ENCODE measurements at places on chromosomes 7 and 10.

DNA sequence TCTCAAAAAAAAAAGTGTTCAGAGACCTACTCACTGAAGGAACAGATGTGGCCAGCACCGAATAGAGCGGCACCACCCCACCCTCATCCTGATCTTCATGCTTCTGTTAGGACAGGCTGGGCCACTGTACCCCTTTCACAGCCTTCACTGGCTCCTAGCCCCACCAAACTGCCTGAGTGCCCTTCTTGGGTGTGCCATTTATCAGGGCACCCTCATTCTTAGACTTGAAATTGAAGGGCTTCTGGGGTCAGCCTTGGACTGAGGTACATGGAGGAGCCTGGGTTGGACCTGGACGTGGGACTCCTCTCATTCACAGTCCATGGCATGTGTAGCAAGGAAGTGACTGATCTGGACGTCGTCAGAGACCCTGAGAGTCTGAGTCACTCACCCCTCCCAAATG lies 190.3 kb downstream of the COBL start:
- no peak for DNase-seq

GRCh38 chr7:91343996-91344629 lies 79.9 kb downstream of the FZD1 start:
- no peak for DNase-seq

GRCh38 chr7:23220690-23221305 lies 25.8 kb upstream of the GPNMB start:
- DNase-seq = no peak

GRCh38 chr10:62627983-62628382 lies 176.5 kb upstream of the ADO start:
- no peak for DNase-seq

DNA sequence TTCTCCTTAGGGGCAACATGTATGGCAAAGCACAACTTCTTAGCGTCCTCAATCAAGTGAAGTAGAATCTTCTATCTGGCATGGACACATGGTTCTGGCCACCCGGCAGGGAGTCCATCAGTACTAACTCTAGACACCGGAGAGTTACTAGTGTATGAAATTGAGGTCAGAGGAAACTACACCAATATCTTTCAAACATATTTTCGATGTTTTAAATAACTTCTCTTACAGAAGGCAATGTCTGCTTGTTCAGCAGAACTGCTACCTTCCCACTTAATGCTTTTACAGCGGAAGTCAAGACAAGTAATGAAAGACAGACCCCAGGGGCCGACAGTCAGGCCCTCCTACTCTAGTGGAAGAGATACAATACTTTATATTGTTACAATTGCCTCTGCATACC lies 89.9 kb downstream of the RNF216 start:
- no peak for DNase-seq

DNA sequence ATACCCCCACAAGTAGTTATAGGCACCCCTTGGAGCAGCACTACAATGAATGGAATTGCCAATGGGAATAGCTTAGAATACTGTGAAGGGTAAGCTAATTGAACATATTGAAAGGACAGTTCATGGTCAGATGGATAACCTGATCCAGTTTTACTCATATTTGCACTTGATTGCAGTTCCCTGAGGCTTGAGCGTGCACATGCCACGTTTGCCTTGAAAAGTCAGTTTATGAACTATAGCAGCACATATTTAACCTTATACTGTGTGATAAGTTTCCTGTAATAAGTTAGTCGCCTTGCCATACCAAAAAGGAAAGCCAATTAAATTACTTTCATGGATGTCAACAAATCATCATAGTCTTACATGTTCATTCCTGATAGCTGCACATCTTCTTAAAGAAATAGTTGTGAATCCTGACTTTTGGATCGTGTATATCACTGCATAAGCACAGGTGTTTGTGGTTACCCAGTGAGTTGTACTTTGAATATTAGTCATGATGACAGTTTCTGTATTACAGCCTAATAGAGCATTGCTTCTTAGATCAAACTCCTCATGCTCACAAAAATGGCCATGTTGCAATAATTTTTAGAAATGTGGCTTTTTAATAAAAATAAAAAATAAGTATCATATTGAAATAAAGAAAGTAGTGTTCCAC lies 21.6 kb downstream of the DNTT start:
- no peak for DNase-seq

DNA sequence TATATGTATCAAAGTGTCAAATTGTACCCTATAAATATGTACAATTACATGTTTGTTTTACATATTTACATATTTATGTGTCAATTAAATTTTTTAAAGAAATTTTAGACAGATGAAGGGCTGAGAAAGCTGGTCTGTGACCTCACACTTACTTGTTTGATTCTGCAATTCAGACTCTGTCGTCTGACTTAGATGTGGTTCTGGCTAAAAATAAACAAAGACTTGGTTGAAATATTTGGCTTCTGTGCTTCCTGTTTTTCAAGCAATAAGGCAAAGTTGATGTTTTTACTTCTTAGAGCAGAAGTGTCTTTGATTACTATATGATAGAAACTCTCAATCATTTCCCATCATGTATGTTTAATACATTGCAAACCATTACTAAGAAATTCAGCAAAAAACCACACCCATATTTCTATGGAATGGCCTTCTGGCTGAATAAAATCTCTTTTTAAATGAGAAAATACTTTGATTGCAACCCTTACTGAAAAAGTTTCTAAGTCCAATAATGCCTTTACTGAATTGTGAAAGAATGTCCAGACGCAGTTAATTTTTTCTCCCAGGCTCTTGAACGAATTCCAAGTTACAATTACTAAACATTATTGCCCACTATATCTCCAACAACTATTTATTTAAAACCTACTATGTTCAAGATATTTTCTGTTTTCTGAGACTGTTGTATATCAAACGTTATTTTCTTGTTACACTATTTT lies 59.5 kb upstream of the PRKG1 start:
- no peak for DNase-seq

DNA sequence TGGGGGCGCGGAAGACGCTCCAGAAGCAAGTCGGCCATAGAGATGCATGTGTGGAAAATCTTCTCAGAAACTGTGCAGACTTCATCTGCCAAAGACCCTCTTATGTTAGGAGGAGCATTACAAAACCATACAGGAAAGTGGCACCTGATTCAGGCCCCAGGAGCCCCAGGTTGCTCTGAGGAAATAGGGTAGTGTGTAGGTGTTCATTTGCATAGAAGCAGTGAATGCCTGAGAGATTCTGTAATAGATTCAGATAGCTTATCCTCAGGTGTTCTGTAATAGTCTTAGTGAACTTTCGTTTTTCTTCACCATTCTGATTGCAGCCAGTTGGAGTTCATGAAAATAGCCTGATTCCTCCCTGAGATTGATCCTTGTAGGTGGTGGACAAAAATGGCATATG lies 106.4 kb upstream of the GJD4 start:
- no peak for DNase-seq

- DNase-seq = no peak
Observed at GRCh38 chr10:131099028-131099726, 212.3 kb downstream of the TCERG1L start.

DNA sequence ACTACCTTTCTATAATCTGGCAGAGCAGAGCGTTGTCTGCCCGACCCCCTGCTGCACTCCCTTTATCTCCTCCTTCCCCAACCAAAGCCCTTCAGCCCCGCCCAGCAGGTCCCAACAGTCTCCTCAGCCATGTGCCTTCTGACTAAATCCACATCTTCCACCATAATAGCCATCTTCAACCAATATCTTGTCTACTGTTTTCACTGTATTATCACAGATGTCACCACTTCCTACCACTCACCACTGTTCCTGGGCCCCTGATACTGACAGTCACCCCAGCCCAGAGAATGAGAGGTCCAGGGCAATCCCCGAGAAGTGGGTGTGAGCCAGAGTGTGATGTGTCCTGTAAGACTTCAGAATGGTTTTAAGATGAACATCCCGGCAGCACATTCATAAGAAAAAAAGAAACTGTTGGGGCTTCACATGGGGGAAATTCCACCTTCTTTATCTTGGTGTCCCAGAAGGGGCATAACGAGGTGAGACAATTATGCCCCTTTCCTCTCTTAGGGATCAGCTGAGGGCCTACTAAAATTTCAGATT lies 25.3 kb downstream of the CCDC6 start:
- DNase-seq = no peak

- DNase-seq = no peak
Observed at GRCh38 chr7:129843978-129844840, 108.6 kb downstream of the UBE2H start.

DNA sequence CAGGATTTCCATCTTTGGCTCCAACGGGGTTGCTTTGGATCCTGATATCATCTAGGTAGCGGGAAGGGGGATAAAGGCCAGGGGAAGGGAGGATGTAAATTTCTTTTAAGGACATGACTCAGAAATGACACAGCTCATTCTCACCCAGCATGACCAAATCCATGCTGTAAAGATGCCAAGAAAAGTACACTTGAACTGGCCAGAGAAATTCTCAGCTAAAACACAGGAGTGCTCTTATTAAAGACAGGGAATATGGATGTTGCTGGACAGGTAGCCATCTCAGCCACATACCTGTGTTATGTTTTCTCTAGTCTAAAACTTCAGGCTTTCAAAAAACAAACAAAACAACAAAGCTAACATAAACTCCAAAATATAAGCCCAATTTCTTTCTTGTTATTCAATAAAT lies 68.3 kb downstream of the NAMPT start:
- DNase-seq = peak; percentile 95

GRCh38 chr10:129531195-129531968 lies 64.3 kb downstream of the MGMT start:
- DNase-seq = no peak

DNA sequence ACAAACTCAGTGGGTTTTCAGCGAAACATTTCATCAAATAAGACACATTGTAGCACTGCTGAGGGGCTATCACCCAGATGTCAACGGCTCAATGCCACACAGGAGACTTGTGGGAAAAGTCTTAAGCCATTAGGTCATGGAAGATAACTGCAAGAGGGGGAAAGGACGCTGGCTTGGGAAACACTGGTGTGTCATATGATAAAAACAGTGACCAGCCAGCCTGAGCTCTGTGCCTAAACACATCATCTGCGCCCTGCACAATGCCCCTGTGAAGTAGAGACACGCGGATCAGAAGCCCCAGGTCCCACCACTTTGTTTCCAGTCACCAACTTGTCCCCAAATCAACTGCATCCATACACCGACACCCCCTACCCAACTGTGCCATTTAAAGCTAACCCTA lies 116.7 kb downstream of the TNS3 start:
- no peak for DNase-seq

DNA sequence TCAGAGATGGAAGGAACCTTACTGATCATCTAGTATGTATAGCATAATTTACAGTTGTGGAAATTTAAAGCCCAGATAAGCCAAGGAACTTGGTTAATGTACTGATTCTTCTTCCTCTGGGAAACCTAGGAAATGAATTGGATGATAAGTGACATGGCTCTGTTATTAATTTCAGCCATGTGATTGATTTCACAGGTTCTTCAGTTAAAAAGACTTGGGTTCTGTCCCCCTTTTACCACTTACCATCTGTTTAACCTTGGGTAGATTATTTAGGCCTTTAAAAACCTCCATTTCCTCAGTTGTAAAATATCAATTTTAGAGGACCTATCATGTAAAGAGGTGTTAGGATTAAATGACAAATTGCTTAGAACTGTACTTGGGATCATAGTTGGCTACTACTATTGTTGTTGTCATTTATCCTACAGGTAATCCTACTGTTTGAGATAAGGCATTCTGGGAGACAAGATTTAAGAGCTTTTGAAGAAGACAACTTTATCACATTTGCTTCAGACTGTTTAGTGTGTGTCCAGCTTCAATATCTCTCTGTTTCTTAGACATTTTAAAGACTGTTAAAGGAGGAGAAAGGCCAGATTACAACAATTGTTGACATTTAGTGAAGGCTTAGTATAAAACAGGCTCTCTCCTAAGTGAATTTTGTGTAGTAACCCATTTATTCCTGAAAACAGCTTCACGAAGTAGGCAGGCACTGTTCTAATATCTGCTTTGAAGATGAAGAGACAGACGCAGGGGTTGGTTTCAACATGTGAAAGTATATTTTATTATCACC lies 997.1 kb upstream of the C7orf33 start:
- DNase-seq = no peak

DNA sequence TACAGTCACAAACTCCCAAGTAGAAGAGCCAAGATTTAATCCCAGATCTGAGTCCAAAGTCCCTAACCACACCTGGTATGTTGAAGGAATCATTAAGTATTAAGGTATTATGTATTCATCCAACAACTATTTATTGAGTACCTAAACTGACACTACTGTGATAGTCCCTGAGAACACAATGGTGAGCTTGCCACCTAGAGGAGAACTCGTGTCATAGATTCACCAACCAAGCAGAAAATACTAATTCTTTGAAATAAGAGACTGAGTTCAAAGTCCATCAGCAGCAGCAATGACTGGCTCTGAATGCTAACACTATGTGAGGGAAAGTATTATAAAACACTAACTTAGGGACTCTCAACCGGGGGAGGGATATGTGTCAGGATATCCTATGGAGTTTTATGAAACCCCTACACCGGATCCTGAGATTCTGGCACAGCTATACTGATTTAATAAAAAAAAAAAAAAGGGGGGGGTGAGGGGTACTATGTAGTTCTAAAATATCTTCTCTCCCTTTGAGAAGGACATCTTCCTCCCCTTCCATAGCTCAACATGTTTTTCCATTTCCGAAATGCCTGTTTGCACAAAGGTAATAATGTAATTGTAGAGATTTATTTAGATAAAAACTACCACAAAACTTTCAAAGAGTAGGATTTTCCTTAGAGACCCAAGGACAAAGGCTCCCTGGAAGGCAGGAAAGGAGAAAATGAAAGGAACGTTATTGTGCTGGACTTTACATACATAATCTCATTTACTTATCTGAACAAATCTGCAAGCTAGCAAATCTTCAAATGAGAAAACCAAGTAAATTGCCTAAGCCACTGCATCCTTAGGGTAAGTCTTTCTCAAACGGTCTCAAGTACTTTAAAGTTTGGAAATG lies 1.6 kb downstream of the NCOA4 start:
- no peak for DNase-seq

DNA sequence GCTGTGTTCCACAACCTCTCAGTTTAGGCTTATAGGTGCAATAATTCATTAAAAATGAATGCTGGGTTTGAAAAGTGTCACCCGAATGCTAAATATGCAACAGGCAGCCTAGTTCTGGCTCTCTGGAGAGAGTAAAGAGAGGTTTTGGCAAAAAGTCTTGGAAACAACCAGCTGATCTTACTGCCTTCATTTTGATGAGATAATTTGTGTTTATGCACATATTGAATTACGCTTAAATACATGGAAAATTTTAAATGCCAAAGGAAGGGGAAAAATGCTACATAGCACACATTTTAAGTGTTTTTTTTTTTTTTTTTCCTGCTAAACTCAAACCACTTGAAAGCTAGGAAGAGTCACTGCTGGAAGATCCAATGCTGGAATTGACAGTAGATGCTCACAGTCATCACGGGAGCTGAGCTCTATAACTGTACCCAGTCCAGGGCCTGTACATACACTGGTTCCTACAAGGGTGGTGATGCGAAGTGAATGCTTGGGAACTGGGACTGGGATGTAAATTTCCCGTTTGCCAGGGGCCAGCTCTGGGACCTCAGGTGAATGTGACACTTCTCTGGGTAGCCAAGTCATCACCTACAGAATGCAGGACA lies 151.5 kb downstream of the PFKFB3 start:
- no peak for DNase-seq

GRCh38 chr7:78066599-78066998 lies 268.0 kb downstream of the PHTF2 start:
- no peak for DNase-seq

- DNase-seq = peak; percentile 78
Observed at GRCh38 chr10:60978287-60979115, 34.5 kb upstream of the RHOBTB1 start.

All from glomerular endothelial cell (primary cell).